CD4-positive, alpha-beta T cell treated with Interleukin-17A for 4 hours (primary cell): ENCODE measurements at places on chromosomes 6 and 20.

- no peak for DNase-seq
Measured at GRCh38 chr6:18359237-18359885, 27.8 kb upstream of the RNF144B start.

DNA sequence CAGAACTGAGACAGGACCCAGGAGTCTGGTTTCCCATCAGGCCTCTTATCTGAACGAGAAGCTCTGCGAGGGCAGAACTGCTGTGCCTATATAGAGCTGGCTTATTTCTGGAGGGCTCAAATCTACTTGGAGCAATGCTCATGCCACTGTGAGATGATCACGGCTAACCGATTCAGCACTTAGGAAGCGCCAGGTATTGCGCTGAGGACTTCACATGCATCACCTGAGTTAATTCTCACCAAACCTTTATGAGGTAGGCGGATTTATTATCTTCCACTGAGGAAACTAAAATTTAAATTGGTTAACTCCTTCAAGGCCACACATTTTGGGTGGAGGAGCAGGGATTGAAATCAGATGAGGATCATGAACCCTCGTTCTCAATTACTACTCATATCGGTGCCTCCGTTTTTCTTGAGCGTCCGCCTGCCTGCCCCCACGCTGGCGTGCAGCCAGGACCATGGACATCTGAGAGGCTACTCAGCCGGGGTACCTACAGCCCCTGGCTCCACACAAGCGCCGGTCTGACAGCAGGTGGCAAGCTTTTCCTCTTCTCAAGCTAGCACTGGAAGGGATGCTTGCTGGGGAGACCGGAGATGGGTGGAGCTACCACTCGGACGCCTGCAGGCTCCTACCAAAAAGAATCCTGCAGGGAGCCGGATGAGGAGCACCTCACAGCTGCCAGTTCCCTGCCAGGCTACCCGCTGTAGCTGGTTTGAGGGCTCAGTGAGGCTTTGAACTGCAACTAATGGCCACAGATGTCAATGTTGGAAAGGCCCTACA, 1.0 kb upstream of the PCIF1 start:
- peak; percentile 76 for DNase-seq

- no peak for DNase-seq
Measured at GRCh38 chr6:124546601-124547000, 415.6 kb upstream of the RNF217 start.

- DNase-seq, result no peak
Measured at GRCh38 chr6:89364586-89364985, 12.1 kb upstream of the UBE2J1 start.

- no peak for DNase-seq
Measured at GRCh38 chr6:149473080-149474052, 11.4 kb downstream of the ZC3H12D start.

GRCh38 chr6:22638320-22638719, 69.0 kb downstream of the HDGFL1 start:
- no peak for DNase-seq

- DNase-seq, result no peak
Measured at GRCh38 chr6:159959976-159960384, 8.9 kb upstream of the IGF2R start.

DNA sequence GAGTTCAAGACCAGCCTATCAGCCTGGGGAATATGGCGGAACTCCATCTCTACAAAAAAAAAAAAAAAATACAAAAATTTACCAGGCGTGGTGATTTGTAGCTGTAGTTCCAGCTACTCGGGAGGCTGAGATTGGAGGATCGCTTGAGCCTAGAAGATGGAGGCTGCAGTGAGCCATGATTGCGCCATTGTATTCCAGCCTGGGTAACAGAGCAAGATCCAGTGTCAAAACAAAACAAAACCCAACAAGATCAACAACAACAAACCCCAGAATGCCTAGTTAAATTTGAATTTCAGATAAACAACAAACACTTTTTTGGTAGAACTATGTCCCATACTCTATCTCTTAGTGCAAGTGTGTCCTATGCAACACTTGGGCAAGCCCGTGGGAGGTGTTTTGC, 39.9 kb downstream of the SNAI1 start:
- DNase-seq, result no peak

GRCh38 chr20:23602241-23602640, 3.5 kb downstream of the CST9 start:
- no peak for DNase-seq

- DNase-seq, result peak; percentile 62
Measured at GRCh38 chr6:127186889-127187288, 68.4 kb downstream of the RSPO3 start.

DNA sequence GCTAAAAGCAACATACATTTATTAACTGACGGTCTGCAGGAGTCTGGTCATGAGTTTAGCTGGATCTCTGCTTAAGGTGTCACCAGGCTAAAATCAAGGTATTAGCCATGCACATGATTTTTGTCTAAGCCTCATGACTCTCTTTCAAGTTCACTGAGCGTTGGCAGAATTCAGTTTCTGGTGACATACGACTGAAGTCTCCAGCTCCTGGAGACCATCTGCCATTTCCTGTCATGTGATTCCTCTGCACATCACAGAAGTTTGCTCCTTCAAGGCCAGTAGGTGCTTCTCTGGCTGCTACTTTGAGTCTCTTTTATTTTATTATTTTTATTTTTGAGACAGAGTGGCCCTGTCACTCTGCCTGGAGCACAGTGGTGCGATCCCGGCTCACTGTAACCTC, 148.4 kb upstream of the EYA4 start:
- DNase-seq, result no peak

DNA sequence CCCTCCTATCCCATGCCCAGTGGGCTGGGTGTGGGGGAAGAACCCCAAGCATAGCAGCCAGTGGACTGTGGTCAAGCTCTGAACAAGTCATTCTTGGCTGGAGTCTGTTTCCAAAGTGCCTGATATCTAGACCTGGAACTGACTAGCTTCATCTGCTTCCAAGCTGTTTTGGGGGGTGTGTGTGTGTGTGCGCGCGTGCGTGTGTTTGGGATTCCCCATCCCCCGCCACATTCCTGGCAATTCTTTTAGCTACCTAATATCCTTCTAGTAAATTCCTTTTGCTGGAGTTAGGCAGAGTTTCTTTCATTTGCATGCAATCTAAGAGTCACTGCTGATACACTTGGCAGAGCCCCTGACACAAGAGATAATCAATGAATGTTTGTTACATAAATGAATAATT, 7.8 kb downstream of the PAK5 start:
- DNase-seq, result no peak

DNA sequence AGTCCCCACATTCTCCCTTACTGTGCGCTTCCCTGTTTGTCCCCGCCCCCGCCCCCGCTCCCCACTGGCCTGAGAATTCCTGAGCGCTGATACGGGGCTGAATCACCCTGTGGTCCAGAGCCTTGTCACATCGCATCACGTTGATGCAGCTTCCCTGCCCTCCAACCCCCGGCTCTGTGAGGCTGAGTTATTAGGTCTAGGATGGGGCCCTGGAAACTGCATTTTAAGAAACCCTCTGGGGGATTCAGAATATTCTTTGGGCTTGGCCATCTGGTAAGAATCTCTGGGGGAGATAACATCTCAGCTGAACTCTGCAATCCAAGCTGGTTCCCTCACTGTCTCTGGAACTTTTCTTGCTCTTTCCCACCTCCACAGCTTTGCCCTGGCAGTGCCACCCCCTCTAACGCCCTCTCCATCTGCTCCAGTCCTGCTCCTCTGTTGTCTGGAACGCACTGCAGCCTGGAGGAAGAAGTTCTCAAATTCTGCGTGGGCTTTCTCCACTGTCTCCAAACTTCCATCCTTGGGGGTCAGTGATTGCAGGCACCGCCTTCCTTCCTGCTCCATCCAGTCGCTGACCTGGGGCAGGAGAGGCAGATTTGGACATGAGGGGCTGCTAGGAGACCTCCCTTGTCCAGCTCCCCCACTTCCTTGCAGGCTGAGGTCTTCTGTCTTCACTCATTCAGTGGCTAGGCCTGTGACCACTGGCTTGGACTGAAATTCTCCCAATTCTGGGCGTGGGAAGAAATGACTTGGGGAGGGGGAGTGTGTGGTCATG, 42.6 kb downstream of the KIAA1755 start:
- DNase-seq, result no peak

GRCh38 chr20:40997116-40997515, 31.5 kb upstream of the TOP1 start:
- DNase-seq, result no peak

DNA sequence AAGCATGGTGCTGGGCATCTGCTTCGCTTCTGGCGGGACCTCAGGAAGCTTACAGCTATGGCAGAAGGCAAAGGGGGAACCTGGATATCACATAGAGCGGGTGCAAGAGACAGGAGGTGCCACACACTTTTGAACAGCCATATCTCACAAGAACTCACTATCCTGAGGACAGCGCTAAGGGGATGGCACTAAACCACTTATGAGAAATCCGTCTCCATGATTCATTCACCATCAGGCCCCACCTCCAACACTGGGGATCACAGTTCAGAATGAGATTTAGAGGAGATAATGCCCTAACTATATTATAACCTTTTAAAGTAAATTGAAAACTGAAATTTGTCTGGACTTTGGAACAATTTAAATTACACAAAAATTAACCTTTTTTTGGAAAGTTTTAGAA, 37.8 kb upstream of the SUMO4 start:
- no peak for DNase-seq

DNA sequence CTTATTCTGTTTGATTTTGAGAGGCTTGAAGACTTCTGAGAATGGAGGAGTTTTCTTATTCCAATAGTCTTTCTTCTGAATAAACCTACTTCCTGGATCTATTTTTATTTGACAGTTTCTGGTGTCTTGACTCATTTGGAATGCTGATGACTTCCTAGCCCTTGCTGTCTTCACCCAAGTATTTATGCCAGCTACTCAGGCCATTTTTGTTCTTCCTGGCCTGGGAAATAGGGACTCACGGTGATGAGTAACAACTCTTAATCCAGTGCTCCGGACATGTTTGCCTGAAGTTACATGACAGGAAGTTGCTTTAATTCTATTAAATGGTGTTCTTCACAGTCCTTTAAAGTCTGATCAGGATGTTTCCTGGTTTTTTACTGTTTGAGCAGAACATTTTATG, 272.1 kb upstream of the EYS start:
- no peak for DNase-seq

- DNase-seq, result no peak
Measured at GRCh38 chr6:81812401-81812800, 59.9 kb upstream of the TENT5A start.

DNA sequence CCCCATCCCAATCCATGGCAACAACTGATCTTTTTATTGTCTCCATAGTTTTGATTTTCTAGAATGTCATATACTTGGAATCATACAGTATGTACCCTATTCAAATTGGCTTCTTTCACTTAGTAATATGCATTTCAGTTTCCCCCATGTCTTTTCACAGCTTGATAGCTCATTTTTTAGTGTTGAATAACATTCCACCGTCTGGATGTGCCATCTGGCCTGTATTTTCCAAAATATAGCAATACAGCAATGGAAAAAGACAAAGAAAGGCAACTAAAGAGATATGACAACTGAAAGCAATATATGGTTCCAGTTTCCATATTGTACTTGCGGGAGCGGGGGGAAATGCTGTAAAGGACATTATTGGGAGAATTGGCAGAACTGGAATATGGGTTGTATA, 166.4 kb upstream of the NT5E start:
- DNase-seq, result no peak

GRCh38 chr6:132354517-132355167, 46.6 kb downstream of the MOXD1 start:
- peak; percentile 26 for DNase-seq

DNA sequence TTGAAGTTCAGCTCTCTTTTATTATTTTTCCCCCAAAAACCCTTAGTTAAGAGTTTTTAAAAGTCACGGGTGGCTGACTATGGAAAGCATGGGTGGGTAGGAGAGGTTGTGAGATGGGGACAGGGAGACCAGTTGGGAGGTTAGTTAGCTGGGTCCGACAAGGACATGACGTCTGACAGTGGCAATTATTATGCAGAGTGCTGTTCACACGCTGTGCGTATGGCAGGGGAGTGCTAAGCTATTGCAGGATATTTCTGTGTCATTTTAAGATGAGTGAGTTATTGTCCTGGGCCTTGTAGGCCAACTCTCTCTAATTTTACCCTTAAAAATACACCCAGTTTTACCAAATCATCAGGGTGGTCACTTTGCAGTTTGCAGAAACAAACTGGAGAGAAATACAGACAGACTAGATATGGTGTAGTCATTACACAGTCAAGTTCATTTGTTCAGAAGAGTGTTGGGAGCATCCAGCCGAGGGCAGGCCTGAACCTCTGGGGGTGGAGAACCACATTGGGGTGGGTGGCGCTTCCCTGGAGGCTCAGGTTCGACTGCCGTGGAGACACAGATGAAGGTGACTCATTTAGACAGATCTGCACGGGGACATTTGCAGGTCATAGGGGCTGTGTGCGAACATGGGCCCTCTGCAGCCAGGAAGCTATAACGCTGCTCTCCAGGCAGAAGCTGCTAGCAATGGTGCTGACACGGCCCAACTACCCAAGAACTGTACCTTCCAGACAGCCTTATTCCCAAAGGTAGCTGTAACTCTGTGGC, 307.6 kb downstream of the QKI start:
- DNase-seq, result no peak

DNA sequence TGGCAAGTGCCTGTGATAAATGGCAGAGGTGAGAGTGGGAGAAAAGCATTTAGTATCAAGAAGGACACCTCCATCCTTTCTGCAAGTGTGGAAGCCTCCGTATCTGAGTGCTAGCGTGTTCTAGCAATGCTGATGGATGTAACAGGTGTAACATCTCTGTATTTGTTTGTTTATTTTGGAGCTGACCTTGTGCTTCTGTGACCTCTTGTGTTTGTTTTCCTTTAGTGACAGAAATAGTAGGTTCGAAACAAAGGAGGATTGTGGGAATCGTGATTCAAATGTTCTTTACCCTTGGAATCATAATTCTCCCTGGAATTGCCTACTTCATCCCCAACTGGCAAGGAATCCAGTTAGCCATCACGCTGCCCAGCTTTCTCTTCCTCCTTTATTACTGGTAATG, 60.4 kb downstream of the SLC22A3 start:
- no peak for DNase-seq

- DNase-seq, result no peak
Measured at GRCh38 chr20:56592211-56592610, 36.9 kb upstream of the TFAP2C start.

GRCh38 chr6:118896339-118897136, 2.6 kb downstream of the ASF1A start:
- no peak for DNase-seq

- peak; percentile 13 for DNase-seq
Measured at GRCh38 chr6:45477790-45478189, 100.1 kb upstream of the SUPT3H start.

GRCh38 chr20:51532577-51533191, 9.8 kb downstream of the NFATC2 start:
- no peak for DNase-seq
